ENCODE measurements at places on chromosomes 3 and 15. TPM values are rescaled to one million over a fixed set of nuclear protein-coding genes. Genes with fewer than 3 reads are reported as not detected.

DNA sequence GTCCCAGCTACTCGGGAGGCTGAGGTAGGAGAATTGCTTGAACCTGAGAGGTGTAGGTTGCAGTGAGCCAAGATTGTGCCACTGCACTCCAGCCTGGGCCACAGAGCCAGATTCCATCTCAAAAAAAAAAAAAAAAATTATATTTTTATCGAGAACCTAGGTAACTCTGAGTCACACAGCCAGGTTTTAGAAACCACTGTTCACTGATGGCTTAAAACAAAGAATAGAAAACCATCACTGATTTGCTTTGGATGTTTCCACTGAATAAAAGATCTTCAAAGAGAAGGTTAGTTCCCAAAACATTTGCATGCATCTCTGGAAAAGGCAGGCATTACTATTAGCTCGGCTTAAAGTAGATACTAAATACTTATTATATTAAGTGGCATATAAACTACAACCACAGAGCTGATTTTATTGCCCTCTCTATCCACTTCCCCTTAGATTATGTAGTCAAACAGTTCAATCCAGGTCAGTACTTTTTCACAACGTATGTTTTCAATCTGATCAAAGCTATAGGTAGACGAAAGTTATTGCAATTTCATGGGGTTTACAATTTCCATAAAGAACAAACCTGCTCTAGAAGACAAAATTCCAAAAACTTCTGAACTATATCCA lies 1.4 kb downstream of the B4GALT4 start:
- peak; percentile 10 for DNase-seq

- no peak for DNase-seq
These were observed 2.0 kb downstream of the DCUN1D1 start for GRCh38 chr3:182978387-182978786.

DNA sequence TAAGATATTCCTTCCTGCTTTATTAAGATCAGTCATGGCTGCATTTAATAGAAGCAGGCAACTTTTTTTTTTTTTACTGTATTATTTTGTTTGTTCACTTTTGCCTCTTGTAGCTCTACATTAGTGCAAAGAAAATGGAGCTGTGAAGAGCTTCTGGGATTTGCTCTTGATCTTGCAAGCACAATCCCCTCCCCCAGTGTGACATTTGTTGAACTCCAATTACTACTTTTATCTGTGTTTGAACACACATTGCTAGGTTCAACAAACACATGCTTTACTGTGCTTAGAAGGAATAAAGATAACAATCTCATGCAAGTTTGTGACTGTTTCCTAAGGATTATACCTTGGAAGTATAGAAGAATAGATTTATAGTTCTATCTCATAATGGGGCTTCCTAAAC lies 648.8 kb downstream of the NLGN1 start:
- no peak for DNase-seq

GRCh38 chr3:125125821-125126245 lies 70.0 kb upstream of the HEG1 start:
- peak; percentile 55 for DNase-seq

DNA sequence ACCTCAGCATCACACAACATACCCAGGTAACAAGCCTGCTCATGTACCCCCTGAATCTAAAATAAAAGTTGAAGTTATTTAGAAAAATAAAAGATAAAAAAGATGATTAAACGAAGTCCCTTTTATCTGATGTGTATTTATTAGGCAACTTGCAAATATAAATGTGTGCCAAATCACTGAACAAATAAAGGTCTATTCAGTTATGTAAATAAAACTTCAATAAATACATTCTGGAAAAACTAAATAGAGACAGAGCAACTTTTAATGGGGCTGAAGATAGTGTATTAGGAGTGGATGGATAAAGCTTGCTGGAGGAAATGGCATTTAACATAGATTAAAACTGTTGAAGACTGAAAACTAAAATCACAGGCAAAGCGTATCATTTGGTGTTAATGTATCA lies 678.0 kb upstream of the GRM7 start:
- no peak for DNase-seq

DNA sequence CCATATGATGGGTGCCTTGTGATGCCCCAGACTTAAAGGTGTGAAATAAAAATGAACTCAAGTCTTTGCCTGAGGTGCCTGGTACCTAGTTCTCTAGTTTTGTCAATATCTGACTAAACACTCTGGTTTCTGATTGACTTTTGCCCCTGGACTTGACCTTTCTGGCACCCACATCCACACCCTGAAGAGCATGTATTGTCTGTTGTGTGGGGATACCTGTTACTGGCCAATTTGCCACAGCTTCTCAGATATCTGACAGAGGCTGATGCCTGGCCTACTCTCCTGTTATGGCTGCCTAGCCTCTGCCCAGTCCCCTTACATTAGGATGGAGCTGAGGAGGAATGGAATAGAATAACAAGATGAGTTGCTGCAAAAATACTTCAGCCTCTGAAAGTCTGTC lies 3.6 kb downstream of the ZBTB38 start:
- no peak for DNase-seq

DNA sequence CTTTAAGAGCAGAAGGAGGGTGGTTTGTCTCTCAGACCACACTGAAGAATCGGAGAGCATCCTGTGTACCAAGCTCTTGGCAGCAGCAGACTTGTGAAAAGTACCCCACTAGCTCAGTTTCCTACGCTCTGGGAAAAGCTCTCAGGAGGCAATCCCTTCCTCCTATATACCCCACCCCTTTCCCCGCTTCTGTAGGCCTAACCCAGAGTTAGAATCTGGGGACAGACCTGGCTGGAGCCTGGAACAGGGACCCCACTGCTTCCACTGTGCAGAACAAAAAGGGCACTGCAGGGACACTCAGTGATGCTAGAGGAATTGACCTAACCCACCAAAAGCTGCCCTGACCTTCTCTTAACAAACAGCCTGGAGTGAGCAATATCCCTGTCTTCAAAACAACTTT lies 70.0 kb upstream of the CCDC39 start:
- no peak for DNase-seq

The ADGRG7 gene
- not detected for total RNA-seq

DNA sequence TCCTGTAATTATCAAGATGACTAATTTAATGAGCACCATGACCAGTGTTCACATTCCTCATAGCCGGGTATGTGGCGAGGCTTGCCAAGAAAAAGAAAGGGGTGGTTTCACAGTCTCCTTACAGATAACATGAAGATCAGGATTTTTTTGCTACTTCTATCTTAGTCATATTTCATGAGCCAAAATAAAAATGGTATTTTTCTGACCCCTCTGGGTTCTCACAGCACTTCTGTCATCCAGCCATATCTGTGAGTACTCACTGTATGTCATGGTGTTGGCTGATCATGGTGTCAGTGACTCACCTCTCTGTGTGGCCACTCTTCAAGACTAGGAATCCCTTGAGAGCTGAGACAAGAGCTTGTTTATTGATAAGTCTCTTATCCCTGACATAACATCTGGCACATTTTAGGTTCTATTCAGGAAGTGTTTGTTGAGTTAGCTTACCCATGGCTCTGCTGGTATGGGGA lies 130.5 kb upstream of the LMCD1 start:
- peak; percentile 44 for DNase-seq

The LYZL4 gene
- not detected for total RNA-seq

- DNase-seq, result peak; percentile 36
These were observed 7.2 kb upstream of the FAM174B start for GRCh38 chr15:92662762-92663161.

The C3orf70 gene
- not detected for total RNA-seq

- DNase-seq, result peak; percentile 68
These were observed 241.6 kb downstream of the KCNMB2 start for GRCh38 chr3:178777718-178778411.

DNA sequence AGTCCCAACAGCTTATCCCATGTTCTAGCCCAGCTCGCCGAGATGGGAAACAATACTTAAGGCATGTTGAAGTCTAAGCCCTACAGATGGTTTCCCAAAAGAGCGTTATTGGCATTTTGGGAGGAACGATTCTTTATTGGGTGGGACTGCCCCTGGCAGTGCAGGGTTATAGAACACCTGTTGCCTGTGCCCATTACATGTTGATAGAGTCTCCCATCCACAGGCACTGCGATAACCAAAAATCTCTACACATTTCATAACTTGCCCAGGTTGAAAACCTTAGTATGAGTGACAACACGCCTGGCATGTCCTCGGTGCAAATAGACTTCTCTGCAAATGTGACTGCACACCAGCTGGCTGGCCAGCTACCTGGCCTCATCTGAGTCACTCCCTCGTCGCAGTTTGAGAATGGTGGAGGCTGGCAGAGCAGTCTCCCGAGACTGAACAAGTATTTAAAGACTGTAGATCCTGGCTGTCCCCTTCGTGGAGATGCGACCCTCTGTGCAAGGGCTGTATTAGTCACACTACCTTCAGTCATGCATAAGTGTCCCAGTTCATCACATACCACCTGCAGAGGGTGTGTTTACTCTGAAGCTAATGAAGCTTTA lies 18.7 kb downstream of the ZNF80 start:
- no peak for DNase-seq

The LMOD3 gene
- not detected for total RNA-seq

DNA sequence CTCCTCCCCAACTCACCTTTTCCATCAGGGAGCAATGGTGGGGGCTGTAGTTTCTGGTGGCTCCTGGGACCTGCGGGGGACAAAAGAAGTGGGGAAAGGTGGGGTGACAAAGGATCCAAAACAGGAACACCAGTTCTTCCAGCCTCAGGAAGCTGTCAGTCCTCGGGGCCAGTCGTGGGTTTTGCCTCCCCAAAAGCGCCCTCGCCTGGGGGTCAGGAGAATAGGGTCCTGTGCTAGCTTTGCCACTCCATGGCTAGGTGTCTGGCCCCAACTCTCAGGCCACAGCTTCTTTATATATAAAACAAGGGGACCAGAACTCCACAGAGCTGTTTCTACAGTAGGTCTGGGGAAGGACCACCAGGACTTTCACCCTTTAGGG lies 4.0 kb downstream of the CCDC9B start:
- DNase-seq, result no peak

- DNase-seq, result peak; percentile 26
These were observed 5.6 kb upstream of the RHOV start for GRCh38 chr15:40879609-40880008.

DNA sequence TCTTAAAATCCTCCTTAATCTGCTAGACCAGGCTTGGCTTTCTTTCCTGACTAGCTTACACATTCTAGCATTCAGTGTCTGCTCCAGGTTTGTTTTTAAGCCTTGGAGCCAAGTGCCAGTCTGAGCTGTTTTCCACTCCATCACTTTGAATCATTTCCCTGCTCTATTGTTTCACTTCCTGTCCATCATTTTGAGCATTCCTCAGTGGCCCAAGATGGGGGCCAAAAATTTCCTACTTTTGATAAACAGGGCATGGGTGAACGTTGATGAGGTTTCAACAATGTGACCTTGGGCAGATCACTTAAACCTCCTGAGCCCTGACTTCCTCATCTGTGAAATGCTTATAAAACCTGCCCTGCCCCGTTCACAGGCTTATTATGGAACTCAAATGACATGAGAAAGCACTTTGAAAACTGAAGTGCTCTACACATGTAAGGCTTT lies 4.4 kb downstream of the CYP19A1 start:
- no peak for DNase-seq

Data from MCF 10A (cell line).